Stimulated activated CD4-positive, alpha-beta T cell treated with anti-CD3 and anti-CD28 coated beads, TNF-alpha, amount 100 ng/mL, for 1 hour (primary cell): ENCODE measurements at places on chromosomes 3 and 15.

DNA sequence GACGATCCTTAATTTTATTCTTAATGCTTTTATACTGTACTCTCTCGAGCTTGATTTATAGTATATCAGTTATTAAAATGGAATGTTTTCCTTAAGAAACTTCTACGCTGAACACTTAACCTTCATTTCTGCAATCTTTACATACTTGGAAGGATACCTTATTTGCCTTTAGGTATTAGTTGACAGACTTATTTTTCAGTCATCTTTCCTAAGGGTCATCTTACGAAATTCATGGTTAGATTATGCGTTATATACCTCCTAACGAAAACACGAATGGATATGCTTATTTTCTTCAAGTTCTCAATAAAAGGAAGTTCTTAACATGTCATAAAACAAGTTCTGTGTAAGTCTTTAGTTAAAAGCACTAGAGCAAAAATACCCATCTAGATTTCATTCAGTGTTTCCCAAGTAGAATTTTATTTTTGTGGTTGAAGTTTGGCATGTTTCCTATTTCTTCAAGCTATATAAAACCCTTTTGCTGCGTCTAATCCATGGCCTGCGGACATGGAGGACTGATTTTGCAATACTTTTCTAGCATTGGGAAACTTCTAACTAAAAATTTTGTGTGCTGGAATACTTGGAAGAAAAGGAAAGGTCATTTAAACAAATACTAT, 231.3 kb downstream of the TP63 start:
- DNase-seq, result no peak

DNA sequence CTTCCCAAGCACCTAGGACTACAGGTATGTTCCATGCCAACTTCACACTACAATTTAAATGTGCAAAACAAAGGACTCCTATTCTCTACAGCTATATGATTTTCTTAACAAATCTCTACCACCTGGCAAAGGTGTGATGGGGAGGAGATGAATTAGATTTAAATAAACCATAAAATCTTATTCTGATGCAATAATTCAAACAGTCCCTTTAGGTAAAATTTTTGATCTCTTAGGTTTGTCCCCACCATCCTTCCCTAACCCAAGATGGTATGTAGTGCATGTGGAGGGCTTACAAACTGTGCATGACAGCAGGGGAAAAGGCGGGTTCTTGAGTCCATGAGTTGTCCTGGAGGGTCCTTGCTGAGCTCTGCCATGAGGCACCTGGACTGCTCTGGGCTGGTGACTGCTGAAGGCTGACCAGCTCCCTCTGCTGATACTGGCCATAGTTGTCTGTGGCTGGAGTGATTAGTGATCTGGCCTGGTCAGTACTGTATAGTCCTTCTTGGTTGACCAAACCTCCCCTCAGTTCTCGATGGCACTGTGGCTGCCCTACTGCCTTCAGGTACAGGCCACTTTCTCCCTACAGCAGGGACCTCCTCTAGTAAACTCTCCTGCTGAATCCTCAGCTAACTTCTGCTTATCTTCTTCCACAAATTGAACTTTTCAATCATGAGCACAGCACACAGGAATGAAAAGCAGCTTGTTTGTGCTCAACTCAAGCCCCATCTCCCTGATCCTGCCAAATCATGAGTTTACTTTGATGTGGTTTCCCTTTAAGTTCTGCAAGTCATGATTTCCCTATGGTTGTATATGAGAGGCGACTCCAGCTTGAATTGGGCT, 30.1 kb downstream of the CFAP161 start:
- no peak for DNase-seq

DNA sequence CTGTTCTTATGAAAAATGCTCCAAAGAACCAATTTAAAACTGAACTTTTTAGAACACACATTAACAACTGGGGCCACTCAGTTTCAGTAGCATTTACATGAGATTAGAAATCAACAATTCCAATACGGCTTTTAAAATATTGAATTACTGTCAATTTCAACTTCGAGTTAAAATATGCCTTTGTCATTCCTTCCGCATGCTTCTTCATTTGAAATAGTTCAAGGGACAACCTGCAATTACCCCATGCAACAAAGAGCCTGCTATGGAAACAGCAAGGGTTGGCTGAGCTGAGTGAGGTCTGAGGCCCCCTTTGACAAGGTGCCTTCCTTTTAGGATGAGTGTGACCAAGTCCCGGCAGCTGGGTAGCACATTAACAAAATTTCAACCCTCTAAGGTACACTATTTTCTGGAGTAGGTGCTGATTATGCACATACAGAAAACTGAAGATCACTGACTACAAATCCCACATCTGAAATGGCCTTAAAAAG, 11.6 kb downstream of the PDCD10 start:
- no peak for DNase-seq

DNA sequence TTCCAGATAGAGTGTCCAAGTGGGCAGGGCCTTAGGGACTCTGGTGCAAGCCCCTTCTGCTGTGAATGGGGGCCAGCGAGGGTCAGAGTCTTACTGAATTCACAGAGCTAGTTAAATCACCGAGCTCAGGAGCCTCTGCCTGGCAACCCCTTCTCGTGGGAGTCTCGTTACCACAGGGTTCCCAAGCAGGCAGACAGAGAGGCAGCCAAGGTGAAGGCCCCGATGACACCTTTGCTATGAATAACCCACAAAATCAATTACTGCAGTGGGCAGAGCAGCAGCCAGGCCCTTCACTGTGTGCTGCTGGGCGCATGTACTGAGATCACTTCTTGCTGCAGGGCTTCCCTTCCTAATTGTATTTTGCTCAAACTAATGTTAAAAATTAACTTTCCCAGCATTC, 56.9 kb downstream of the SPSB4 start:
- no peak for DNase-seq

DNA sequence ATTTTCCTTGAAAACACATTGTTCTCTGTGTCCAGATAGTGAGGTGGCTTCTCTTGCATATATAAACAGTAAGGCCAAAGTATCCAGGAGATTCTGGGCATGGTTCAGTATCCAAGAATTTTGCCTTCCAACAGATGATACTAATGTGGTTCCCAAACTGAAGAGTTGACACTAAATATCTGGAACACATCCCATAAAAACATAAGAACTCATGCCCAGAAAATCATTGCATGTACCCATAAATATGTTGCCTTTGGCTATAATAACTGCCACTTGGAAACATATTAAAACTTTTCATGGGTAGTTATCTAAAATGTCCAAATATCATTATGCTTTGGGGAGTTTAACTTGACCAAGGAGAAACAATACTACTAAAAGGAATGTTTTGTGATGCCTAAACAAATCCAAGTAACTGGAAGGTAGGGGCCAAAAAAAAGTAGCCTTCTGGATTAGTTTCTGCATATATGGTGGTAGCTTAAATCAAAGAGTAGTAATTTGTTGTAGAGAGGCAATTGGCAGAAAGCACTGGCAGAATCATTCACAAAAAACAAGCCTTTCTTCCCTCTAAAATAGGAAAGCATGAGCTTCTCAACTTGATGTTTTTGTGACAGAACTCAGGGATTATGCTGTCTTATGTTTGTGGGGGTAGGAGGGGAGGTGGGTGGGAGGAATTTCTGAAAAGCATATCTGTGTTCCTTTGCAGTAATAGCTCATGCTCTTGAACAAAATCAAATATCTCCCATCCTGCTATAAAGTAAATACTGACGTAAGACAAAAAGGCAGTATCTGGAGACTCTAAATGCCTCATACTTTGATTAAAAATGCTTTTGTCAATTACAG, 753.9 kb downstream of the TUSC7 start:
- no peak for DNase-seq
